ENCODE measurements at places on chromosomes 6 and 20. TPM values are rescaled to one million over a fixed set of nuclear protein-coding genes. Genes with fewer than 3 reads are reported as not detected.

The ULBP1 gene
- total RNA-seq, result 0.72 TPM

The CRISP1 gene
- total RNA-seq, result not detected

The DDX39B gene
- 295 TPM for total RNA-seq

The COL19A1 gene
- 1.1 TPM for total RNA-seq

The SLC52A3 gene
- total RNA-seq, result 10.9 TPM

The SLC17A3 gene
- total RNA-seq, result 14.0 TPM

The SIRPD gene
- 0.35 TPM for total RNA-seq
